ENCODE measurements at places on chromosomes 4 and X.

DNA sequence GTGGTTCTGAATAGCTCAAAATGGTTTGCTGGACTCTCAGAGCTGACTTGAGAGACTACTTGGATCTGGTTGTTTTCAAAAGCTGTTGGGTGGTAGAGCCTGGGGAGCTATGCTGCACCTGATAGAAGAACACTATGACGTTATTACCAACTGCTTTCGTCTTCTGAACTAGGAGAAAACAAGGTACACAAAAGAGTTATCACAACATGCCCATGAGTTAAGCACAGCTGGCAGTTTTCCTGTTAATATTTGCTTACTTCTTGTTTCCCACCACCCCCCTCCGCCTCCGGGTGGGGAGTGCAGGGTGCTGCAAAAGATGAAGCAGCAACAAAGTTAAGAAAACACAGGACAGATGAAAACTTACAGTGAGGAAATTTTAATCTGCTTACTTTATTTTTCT, 69.1 kb downstream of the RASL11B start:
- DNase-seq, result no peak

GRCh38 chr4:61356696-61357095, 156.6 kb downstream of the ADGRL3 start:
- DNase-seq, result no peak

GRCh38 chrX:10507181-10507580, 113.2 kb downstream of the MID1 start:
- DNase-seq, result no peak

DNA sequence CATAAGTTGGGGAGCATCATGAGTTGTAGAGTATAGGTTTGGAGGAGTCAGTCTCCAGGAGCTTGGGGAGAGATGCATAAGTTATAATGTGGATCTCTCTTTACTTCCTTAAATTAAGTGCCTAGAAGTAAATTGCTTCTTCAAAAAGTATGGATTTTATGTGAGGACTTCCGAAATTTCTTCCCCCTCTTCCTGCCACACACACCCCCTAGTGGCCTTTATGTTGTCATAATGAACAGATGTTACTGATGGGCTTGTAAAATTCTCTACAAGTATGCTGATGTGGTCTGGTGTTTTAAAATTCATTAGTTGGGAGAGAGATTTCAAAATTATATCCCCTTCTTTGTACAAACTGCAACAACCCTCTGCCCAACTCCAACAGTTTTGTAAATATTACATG, 2.3 kb upstream of the METTL14 start:
- no peak for DNase-seq

DNA sequence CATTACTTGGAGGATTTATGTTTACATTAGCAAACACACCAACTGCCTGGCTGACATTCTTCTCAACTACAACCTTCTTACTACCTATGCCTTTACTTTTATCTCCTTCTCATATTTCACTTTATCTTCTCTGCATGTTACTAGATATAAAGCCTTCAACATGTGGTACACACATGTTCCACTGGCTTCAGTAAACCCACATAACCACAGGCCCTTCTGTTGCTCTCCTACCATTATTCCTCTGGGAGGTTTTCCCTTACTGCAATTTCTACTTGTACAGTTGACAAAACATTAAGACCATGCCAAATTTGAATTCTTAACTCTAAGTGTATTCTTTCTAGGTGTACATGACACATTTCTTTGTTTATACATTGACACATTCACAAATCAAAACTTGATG, 133.1 kb downstream of the ARAP2 start:
- DNase-seq, result no peak

DNA sequence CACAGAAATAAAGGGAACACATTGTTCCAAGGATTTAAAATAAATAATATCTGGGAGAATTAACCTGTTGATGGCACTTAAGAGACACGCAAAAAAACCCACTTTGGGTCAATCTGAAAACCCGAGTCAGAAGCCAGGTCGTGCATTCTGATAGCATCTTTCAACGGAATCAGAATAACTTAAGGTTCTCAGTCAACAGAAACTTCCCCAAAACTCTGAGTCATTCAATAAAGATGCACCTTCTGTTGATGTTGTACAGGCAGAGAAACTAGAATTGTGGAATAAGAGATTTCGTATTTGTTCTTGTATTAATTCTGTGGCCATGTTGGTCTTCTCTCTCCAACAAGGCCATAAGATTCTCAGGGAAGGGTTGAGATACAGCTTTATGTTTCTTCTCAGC, 78.2 kb downstream of the MAOB start:
- no peak for DNase-seq

DNA sequence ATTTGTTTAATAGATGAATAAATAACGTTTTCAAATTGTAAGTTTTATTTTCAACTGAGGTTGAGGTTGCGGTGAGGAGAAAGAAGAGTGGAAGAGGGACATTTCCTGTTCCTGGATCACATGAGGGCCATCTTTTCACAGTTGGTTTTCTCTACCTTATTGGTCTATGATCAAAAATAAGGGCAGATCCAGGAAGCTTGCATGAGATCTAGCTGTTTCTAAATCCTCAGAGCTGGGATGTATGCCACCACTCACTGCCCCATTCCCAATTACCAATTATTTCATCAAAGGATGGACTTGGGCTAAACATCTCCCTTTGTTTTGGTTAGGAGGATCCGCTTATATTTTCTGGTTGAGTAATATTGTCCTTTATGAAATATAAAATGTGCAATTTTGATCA, 104.8 kb upstream of the TLL1 start:
- DNase-seq, result no peak

- DNase-seq, result no peak
Observed at GRCh38 chr4:65831828-65832227, 161.5 kb upstream of the EPHA5 start.

DNA sequence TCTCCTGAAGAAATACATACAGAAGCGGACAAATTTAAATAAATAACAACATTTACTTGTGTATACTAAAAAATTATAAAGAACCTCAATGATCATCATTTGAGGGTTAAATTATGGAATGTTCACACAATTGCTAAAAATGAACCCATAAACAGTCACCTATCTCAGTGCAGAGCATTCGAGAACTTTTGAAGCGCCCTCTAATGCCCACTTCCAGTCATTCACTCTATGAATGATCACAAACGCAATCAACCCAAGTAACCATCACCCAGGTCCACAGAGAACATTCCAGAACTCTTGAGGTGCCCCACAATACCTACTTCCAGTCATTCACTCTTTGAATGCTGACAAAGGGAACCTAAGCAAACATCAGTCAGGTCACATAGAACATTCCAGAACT, 103.5 kb upstream of the PLAC1 start:
- no peak for DNase-seq

DNA sequence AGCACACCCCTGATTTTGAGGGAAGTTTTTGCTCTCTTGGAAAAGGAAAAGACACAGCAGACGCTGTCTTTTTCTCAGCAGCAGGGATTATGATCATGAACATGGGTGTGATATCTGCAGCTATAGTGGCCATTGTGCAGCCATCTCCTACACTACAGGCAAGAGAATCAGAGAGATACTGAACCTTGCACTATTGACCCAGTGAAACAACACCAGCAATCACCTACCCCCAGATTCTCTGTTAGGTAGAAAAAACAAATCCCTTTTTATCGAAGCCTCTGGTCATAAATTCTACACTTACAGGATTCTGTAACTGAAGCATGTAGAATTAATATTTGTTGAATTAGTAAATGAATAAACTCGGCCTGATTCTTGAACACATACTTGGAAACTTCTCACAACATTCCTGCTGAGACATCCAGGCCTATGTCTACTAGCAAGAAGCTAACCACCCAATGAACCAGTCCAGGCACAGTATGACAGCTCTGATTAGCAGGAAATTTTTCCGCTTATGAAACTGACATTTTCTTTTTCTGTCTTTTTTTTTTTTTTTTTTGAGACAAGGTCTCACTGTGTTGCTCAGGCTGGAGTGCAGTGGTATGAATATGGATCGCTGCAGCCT, 5.0 kb upstream of the AFAP1 start:
- no peak for DNase-seq

- no peak for DNase-seq
Observed at GRCh38 chrX:54641530-54641929, 111.5 kb downstream of the GNL3L start.

DNA sequence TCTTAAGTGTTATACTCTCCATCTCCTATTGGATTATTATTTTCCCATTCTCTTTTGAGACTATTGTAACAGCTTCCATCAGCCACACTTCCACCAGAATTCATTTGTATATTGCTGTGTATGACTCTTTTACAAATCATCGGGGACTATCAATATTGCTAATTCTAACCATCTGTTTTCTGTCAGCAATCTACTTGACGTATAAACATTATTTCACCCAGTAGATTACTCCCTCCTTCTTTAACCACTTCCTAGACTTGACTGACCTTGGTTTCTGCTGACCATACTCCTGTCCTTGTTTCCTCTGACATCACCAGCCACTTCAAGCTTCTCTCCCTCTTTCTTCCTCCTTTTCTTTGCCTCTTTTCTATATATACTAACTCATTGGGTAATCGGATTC, 402.9 kb downstream of the PCDH18 start:
- DNase-seq, result no peak

- DNase-seq, result no peak
Observed at GRCh38 chr4:185122681-185123345, 20.3 kb upstream of the SLC25A4 start.

GRCh38 chr4:136581119-136581518, 951.2 kb downstream of the PCDH18 start:
- DNase-seq, result no peak

DNA sequence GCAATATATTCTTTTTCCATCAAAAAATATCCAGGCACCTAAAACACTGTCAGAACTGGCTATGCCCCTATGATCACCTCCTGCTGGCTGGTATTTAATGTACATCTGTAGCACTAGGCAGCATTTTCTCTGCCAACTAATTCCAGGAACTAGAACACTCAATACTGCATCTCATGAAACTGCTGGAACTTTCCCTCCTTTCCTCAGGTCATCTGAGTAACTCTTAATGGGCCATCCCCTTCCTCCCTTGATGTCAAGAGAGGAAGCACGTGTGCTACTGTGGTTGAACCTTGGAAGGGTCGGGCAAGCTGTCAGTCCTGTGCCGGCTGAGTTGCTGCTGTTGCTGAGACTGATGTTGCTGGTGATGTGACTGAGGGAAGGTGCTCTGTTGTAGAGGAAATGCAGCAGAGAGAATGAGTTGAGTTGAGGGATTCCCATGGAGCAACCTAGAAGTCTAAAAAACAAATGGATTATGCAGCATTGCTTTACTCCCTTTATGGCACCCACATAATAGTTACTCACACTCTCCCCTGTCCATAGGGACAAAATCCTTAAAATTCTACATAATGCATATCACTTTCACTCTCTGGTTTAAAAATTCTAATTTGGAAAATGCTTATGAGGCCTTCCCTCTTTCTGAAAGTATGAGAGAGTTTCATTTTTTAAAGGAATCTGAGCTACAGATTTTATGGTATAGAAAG, 39.5 kb downstream of the TMEM165 start:
- DNase-seq, result no peak

DNA sequence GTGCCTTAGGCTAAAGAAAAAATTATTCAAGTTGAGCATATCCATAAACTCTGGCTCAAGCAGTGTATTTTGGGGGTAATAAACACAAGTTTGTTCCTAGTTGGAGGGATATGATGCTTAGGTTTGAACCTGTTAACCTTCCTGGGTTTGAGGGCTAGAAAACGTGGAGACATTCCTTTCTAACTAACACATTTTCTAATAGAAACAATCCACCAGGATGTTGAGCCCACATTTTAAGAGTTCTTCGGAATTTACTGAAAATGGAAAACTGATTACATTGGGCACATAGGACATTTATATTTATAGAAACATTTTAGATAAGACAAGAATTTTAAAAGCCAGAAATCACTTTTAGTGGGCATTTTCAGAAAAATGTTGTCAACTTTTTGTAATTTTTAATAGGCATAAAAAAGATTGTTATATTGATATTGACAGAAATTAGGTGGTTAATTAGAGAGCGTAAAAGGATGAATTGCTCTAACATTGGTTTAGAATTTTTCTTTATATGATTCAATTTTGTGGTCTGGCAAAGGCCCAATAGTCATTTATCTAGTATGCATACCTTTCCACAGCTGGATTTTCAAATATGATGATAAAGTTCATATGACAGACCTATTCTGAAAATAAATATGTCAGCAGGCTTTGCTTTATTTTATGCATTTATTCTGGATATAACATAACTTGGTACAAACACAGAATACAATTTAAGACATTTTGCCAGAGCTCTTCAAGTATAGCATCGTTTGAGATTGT, 49.2 kb downstream of the CEP44 start:
- no peak for DNase-seq

DNA sequence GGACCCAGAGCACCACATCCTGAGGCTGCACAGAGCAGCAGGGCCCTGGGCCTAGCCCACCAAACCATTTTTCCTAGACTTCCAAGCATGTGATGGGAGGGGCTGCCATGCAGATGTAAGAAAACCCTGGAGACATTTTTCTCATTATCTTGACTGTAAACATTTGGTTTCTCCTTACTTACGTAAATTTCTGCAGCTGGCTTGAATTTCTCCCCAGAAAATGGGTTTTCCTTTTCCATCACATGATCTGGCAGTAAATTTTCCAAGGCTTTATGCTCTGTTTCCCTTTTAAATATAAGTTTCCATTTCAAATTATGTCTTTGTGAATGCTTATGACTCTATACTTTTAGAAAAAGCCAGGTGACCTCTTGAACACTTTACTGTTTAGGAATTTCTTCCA, 945.9 kb upstream of the NDST4 start:
- no peak for DNase-seq

- DNase-seq, result no peak
Observed at GRCh38 chr4:101956068-101956825, 165.7 kb downstream of the BANK1 start.
